ENCODE measurements at places on chromosomes 4 and X.

DNA sequence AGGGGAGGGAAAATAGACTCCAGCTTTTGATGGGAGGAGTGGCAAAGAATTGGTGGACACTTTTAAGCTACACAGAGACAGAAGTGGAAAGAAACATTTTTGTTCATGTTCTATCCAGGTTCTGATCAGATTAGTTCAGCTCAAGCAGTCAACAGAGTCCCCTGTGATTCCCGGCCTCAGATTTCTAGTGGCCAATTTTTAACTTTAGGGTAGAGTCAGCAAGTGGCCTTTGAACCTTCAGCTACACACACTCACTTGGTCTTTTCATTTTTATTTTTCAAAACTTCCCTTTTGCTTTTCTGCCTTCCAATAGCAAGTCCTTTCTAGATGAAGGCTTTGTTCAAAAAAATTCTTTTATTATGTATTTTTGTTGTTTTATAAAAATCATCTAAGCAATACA is 169.2 kb upstream of the RPS6KA3 start:
- DNase-seq: no peak

DNA sequence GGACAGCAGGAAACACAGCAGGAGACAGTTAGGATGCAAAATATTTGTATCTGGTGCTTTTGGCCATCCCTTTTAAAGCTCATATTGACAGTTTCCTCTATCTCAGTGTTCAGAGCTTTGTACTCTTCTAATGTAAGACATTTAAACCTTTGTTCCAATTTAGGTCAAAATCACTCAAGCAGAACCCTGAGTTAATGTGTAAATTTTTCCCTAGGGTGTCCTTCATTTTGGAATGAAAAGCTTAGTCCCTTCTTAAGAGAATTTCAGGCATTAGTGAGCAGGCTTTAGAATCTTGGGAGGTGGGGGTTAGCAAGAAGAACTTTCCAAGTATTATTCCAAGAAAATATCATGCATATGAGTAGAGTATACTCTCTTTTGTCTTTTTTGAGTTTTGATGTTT is 188.7 kb downstream of the GBA3 start:
- no peak for DNase-seq

DNA sequence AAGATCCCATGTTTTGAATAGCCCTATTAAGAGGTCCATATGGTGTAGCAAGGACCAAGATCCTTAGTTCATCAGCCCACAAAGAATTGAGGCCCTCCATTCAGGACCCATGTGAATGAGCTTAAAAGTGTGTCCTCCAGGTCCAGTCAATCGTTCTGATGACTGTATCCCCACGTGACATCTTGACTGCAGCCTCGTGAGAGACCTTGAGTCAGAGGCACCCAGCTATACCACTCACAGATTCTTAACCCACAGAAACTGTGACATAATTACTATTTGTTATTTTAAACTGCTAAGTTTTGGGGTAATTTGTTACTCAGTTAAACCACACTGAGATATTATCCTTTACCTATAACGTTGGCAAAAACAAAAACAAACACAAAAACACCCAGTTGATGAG is 62.4 kb downstream of the ZNF182 start:
- no peak for DNase-seq

- DNase-seq: no peak
Measured at GRCh38 chr4:173057442-173057841, 111.2 kb upstream of the GALNT7 start.

DNA sequence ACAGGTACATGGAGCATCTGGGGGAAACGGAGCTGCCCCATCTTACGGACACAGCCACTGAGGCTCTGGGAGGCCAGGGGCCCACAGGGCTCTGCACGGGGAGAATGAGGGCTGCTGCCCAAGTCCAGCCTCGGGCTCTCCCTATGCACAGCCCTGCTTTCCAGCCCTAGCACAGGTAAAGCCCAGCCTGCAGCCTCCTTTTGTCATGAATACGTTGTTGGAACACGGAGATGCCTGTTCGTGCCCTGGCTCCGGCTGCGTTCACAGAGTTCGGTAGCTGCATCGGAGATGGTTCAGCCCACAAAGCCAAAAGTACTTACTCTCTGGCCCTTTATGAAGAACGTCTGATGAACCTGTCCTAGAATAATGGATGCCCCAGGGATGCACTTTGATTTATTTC is 68.7 kb upstream of the AFAP1 start:
- no peak for DNase-seq

GRCh38 chr4:183240581-183241321 is 79.3 kb downstream of the CLDN22 start:
- no peak for DNase-seq

GRCh38 chr4:26406346-26406975 is 83.8 kb downstream of the CCKAR start:
- DNase-seq: no peak

- DNase-seq: no peak
Measured at GRCh38 chr4:140466146-140466545, 31.9 kb downstream of the MGAT4D start.

DNA sequence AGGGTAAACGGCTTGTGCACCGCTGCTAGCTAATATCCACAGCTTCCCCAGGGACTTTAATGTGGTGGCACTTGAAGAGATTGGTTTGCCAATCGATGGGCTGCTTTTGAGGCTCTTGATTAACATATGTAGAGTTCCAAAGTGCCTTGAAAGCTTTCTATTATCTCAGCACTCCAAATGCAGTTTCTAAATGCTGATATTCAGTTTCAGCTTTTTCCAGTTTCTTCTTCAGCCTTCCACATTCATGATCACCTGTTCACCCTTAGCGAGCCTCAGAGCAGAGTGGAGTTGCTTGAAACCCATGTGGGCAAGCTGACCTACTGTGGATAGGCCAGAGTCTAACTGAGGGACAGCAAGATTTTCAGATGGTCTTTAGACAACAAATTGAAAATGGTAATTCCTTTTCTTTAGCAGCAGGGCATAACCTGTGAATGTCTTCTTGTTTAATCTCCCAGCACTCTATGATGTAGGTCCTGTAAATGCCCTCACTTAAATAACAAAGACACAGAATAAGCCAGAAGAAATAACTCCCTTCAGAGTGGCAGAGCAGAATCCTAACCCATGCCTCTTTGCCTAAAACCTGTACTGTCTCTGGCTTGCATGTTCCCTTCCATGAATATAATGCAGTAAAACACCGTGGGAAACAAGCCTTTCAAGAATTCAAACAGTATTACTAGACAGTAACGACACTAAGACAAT is 99.8 kb downstream of the TSPAN5 start:
- DNase-seq: no peak

DNA sequence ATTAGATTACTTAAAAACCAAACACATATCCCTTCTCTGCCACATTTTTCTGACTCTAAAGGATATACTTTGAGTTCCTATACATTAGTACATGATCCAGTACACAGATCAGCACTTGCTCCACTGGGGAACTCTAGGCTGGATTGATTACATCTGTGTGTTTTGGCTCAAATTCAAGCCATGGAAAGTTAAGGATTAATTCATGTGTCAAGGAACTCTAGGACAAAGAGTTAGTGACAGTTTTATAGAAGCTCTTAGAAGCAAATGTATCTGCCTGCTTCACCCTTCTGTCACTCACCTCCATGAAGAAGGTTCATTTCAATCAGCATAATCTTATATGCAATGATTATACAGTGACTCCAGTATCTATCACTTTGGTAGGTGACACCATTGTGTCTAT is 43.2 kb downstream of the SCFD2 start:
- no peak for DNase-seq

GRCh38 chr4:57182132-57182874 is 72.1 kb upstream of the IGFBP7 start:
- DNase-seq: no peak

- DNase-seq: no peak
Measured at GRCh38 chr4:75034523-75034922, 101.6 kb downstream of the PARM1 start.

DNA sequence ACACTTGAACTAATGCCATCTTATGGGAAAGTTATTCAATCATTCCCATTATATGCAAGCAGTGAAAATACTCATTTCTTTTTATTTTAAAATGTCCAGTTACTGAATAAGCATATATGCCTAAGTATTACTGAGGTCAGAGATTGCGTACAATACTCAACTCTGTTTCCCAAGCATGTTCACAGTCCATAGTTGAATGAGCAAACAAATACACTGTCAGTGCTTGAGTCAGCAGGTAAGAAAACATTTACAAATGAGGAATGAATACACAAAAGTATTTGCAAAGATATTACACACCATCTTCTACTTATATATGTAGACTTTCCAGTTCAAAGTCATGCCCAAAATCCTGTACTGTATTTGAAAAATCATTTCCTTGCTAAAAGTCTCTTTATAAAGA is 74.1 kb downstream of the TSPAN5 start:
- no peak for DNase-seq

- no peak for DNase-seq
Measured at GRCh38 chr4:71944956-71945355, 86.8 kb upstream of the NPFFR2 start.

DNA sequence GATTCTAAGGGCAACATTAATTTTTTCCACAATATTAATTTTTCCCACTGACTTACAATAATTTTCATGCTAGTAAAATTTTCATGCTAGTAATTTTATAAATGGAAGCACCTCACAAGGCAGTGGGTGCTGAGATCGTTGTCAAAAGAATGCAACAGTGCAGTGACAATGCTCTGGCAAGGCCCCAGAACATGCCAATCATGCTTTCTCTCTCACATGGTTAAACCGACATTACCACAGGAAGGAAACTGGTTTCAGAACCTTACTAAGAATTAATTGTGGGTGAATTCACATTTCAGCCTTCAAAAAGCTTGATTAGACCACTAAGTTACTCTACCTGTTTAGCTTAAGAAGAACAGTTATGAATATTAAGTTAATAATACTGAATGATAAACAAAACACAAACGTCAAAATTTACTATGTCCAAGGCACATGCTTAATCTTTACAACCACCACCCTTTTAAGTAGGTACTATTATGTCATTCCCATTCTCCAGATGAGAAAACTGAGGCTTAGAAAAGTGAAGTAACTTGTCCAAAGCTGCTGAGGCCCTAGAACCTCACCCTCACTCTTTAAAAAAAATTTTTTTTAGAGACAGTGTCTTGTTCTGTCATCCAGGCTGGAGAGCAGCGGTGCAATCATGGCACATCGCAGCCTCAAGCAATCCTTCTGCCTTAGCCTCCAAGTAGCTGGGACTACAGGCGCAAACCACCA is 10.0 kb upstream of the OPHN1 start:
- no peak for DNase-seq

DNA sequence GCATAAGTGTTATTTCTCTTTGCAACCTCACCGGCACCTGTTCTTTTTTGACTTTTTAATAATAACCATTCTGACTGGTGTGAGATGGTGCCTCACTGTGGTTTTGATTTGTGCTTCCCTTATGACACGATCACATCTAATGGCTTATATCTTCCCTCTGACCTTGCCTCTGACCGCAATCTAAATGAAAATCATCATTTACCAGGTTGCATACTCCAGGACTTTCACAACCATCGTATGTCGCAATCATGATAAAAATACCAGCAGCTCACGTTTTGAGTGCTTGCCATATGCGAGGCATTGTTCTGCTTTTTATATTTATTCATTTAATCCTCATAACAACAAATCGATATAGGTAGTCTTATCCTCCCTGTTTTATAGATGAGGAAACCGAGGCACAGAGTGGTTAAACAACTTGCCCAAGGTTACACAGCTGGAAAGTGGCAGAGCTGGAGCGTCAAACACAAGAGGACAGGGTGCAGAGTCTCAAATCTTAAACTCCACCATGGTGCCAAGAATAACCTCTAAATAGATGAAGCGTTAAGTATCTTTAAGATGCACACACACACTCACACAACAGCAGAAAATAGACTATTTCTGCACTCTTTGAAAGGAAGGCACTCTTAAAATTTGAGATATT is 102.2 kb downstream of the SEL1L3 start:
- DNase-seq: no peak

DNA sequence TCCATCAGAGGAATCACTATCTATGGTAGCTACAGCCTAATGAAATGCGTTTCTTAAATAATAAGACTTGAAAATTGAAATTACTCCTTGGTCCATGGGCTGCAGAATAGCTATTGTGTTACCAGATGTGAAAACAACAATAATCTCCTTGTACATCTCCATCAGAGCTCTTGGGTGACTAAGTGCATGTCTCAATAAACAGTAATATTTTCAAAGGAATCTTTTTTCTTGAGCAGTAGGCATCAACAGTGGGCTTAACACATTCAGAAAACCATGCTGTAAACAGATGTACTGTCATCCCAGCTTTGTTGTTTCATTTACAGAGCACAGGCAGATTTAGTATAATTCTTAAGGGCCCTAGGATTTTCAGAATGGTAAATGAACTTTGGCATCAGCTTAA is 67.3 kb downstream of the GLUD2 start:
- DNase-seq: no peak

GRCh38 chrX:100593581-100593980 is 8.8 kb downstream of the TNMD start:
- DNase-seq: no peak

DNA sequence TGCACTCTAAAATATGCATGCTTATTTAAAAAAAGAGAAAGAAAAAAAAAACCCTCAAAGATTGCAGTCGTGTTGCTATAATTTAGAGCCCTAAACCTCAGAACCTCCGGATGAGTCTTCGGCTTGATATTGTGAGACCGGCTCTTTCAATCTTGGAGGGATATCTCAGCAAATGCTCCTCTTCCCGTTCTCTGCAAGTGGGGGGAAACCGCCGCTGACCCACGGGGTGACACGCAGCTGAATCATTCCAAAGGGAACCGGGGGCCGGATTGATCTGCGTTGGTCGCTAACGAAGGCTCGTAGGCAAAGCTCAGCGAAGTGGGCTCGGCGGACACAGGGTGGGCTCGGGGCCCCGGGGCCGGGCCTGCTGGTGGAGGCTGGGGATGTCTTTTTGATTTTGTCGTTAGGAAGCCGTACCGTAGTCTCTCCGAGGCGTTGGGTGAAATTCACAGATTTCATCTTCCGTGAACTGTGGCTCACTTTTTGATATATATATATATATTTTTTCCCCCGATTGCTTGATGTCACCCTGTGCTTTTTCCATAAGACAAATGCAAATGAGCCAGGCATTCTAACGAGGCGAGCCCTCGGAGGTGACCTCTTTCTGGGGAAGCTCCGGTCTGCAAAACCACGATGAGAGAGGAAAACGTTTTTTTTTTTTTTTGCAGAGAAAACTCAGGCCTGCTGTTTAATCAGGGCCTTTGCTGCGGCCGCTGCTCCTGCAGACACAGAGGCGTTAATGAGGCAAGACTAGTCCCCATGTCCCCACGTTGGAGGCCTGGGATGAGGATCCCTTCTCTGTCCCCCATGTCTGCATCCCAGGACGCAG is 110.7 kb upstream of the PPP2R3B start:
- no peak for DNase-seq

GRCh38 chrX:153642051-153642654 is 4.8 kb upstream of the DUSP9 start:
- no peak for DNase-seq

- DNase-seq: no peak
Measured at GRCh38 chr4:68489338-68489737, 42.1 kb downstream of the TMPRSS11E start.
